ENCODE measurements at places on chromosomes 12 and 14.

DNA sequence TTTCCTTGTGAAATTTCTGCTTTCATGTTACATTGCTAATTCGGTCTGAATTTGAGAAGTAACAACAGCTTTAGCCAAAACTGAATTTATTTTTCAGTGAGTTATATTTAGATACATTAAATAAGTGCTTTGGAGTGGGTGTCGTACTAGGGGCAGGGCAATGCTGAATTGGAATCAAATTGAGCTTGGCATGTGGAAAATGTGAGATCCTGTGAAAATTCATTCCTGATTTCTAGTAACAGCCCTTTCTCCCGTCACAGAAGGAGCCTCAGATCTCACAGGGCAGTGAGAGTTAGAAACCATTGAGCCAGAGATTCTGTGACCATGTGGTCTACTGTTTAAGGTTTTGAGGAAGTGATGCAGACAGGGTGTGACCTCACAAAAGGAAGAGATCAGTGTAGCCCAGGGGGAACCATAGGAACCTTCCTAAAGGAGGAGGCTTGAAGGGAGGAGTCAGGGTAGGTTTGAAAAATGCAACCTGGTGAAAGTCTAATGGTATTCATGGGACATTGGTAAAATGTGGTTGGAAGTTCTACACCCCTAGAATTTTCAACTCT, 1136.8 kb downstream of the AACS start:
- no peak for DNase-seq

- no peak for DNase-seq
These were observed 427 bp upstream of the TMEM120B start for GRCh38 chr12:121712190-121712460.

DNA sequence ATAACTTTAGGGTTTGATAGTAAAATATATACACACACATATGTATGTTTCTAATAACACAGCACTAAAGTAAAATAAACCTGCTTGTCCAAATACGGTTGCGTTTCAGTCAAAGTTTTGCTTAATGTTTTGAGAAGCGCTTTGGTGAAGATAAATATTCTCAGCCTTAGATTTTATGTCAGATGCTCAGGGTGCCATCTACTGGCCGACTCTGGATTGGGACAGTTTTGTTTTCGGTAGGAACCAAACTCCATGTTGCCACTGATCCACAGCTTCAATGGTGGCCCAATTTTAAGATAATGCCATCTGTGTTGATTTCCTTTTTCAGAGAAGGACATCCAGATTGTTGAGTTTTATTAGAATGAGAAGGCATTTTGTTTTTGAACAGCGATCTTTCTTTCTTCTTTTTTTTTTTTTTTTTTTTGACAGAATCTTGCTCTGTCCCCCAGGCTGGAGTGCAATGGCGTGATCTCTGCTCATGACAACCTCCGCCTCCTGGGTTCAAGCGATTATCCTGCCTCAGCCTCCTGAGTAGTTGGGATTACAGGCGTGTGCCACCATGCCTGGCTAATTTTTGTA, 43.1 kb downstream of the LLPH start:
- no peak for DNase-seq

DNA sequence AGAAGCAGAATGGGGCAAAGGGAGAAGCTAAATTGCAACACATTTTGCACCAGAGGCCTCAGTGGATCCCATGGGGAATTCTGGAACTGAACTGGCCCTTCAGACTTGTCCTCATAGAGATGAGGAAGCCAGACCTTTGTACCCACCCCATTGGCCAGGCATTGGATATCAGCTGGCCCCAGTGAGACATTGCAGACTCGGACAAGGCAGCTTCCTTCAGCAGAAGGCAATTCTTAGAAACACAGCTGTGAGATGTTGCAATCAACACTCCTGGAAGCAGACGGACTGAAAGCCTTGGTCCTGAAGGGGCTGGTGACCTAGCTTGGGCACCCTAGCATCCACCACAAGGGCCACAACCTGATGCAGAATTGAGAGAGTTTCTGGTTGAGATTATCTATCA, 218.1 kb downstream of the MSRB3 start:
- no peak for DNase-seq

- DNase-seq, result peak; percentile 27
These were observed 36.1 kb downstream of the BAZ2A start for GRCh38 chr12:56593909-56594621.

- DNase-seq, result no peak
These were observed 1.5 kb downstream of the TCP11L2 start for GRCh38 chr12:106304001-106304421.

DNA sequence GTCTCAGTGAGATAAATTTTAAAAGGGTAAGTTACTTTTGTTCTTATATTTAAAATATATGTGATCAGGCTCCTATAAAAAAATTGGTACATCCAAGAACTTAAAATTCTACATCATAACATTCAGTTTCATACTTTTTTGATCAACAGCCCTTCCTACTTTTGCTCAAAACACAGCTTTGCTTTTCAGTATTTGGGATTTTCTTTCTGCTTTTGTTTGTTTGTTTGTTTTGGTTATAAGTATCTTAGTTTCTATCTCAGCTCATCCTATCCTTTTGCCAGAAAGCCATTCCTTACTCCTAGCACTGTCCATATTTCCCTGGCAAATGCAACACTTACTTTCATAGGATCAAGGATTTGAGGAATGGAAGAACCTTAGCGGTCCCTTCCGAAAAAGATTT, 4.7 kb upstream of the PCED1B start:
- DNase-seq, result no peak

DNA sequence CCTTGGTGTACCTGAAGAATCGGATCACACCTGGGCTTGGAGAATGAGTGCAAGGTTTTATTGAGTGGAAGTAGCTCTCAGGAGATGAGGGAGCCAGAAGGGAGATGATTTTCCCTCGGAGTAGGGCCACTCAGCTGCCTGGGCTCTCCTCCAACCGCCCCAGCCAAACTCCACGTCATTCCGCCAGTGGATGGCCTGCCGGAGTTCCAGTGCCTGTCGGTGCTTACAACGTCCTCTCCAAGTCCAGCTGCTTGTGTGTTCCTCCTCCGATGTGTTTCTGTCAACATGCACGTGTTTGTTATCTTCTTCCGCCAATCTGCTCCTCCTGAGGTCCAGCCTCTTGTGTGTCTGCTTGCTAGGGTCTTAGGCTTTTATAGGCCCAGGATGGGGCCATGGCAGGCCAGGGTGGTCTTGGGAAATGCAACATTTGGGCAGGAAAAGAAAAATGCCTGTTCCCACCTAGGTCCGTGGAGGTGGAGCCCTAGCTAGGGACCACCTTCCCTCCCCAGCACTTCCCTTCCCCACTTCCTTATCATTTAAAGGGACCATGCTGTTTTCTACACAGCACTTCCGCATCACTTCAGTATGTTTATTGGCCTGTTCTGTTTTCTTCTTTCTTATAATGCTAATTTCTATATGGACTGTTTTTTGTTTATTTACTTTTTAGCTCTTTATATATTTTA, 343.2 kb downstream of the PDZRN4 start:
- DNase-seq, result no peak

GRCh38 chr12:123471374-123472068, 13.6 kb downstream of the SNRNP35 start:
- no peak for DNase-seq

DNA sequence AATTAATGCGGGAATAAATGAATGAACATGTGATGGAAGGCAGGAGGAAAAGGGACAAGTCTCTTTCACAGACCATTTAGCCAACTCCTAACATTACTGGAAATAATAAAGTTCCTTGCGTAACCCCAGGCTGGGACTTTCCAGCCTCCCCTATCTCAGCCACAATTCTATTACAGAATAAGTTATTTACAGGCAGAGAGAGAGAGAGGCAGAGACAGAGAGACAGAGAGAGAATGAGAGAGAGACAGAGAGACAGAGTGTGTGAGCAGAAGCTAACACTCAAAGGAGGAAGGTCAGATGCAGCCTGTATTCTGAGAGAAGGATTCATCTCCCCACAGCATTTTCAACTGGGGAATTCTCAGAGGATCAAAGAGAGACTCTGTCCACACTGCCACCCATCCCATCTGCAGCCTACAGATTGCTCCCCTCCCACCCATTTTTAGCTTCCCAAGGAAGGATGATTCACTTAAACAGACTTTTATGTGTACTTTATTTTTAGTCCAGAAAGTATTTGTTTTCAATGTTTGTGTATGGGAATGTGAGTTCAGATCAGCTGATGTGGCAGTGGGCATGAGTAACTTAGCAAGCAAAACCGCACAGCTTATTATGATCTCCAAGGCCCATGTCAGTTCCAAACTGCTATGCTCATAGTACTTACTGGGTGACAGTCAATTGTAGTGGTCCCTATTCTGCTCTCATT, 165.7 kb downstream of the CAND1 start:
- DNase-seq, result no peak

GRCh38 chr12:48796976-48797375, 8.1 kb upstream of the ADCY6 start:
- DNase-seq, result no peak

DNA sequence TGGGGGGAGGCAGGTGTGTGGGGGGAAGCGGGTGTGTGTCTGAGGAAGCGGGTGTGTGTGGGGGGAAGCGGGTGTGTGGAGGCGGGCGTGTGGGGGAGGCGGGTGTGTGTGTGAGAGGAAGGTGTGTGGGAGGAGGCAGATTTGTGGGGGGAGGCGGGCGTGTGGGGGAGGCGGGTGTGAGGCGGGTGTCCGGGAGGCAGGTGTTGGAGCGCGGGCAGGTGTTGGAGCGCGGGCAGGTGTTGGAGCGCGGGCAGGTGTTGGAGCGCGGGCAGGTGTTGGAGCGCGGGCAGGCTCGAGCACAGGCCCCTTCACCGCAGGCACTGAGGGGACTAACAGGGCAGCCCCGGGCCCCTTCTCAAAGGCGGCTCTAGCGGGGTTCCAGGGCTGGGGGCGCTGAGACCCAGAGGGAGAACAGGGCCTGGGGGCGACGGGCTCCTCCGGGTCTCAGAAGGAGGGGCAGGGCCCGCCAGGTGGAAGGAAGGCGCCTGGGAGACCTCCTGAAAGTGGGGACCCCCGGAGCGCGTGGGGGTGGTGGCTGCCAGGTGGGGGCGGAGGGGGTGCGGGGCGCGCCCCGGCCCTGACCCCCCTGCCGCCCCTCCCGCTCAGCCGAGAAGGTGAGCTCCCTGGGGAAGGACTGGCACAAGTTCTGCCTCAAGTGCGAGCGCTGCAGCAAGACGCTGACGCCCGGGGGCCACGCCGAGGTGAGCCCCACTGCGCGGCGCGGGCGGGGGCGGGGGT, 3.2 kb downstream of the CRIP2 start:
- DNase-seq, result no peak

- DNase-seq, result no peak
These were observed 90.5 kb upstream of the FOXN3 start for GRCh38 chr14:89507521-89507920.

DNA sequence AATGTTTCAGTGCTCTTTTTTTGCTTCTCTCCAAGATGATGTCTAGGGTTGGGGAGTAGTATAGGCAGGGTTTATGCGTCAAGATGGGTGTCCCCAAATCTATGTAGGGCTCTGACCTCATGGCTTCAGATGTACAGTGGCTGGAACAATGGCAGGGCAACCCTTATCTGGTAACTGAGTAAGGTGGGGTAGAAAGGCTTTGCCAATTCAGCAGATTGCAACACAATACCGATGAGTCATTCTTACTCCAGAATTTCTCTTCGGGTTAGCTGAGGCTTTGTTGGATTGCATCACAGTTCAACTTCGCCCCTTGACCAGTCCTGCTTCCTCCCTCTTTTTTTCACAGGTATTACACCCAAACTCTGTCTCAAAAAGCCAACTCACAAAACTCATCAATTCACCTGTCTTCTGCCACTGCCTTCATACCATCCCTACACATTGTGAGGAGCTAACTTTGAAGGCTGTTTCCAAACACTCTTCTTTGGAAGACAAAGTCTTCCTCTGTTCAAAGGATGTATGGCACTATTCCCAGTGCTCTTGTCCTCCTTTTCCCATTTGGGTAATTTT, 190.2 kb upstream of the CNOT2 start:
- no peak for DNase-seq

GRCh38 chr12:12898911-12899511, 7.6 kb downstream of the GPRC5A start:
- DNase-seq, result no peak

GRCh38 chr14:50057331-50057730, 59.0 kb downstream of the VCPKMT start:
- DNase-seq, result no peak

DNA sequence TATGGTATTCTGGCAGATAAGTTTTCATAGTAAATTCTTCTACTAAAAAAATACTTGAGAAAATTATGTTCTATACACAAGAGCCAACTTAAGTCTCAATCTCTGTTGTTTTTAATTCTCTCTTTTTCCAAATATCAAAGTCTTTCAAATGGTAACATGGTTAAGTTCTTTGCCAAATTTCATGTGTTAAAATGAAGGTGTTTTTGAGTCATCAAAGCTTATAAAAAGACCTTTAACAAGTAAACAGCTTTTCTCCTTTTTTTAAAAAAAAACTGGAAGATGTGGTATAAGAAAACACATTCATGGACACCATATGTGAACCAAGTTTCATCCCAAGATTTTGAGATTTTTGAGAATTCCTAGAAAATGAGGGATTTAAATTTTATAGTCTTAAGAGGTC, 111.3 kb downstream of the FOXG1 start:
- DNase-seq, result no peak

GRCh38 chr12:30500532-30500931, 195.1 kb downstream of the IPO8 start:
- no peak for DNase-seq

DNA sequence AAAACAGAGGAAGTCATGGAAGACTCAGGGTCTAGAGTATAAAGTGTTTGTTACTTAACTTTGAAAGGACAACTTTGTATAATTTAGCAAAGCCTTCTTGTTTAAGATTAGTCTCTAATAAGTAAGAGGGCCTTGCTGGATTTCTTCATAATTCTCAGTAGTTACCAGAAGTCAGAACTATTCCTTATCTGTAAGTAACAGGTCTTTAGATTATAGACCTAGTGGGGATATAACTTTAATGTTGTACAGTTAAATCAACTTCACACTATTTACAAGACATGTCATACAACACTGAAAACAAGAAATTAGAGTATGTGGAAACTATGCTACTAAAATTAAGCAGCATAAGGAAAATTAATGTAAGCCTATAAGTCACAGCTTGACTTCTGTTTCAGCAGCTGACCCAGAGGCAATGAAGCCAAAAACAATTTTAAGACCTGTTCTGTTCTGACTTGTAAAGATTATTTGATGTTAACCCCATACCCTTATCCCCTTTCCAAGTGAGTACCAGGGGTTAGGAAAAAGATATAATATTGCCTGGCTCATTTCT, 398.3 kb downstream of the RAD51B start:
- DNase-seq, result no peak

GRCh38 chr12:79378496-79378895, 312.3 kb downstream of the PAWR start:
- DNase-seq, result no peak

All from stimulated activated CD4-positive, alpha-beta T cell treated with anti-CD3 and anti-CD28 coated beads, Interleukin-15, amount 100 ng/mL, for 1 hour (primary cell).